Stimulated activated CD4-positive, alpha-beta T cell treated with anti-CD3 and anti-CD28 coated beads, Interleukin-1b, Interleukin-23, amount 100 ng/mL, for 24 hours (primary cell): ENCODE measurements at places on chromosomes 3 and 15.

- no peak for DNase-seq
Observed at GRCh38 chr3:42080453-42080872, 10.7 kb upstream of the TRAK1 start.

- peak; percentile 7 for DNase-seq
Observed at GRCh38 chr3:10419637-10420232, 85.7 kb downstream of the ATP2B2 start.

DNA sequence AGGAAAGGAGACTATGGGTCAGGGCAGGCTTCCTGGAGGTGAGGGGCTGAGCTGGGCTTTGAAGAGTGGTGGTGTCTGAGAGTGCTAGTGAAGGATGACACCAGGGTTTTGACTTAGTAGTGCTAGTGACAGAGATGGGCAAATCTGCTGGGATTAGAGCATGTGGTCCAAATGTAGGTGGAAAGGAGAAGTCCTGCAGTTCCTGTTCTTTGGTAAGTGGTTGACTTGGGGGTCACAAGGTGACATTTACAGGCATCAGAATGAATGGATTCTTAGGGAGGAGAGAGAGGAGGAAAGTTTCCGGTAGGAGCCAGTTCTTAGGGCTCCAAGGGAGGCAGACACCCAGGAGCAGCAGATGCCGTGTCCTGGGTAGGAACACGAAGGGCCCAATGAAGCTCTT, 796 bp upstream of the DOCK3 start:
- no peak for DNase-seq

GRCh38 chr3:4029135-4029534, 229.9 kb downstream of the LRRN1 start:
- DNase-seq: no peak

DNA sequence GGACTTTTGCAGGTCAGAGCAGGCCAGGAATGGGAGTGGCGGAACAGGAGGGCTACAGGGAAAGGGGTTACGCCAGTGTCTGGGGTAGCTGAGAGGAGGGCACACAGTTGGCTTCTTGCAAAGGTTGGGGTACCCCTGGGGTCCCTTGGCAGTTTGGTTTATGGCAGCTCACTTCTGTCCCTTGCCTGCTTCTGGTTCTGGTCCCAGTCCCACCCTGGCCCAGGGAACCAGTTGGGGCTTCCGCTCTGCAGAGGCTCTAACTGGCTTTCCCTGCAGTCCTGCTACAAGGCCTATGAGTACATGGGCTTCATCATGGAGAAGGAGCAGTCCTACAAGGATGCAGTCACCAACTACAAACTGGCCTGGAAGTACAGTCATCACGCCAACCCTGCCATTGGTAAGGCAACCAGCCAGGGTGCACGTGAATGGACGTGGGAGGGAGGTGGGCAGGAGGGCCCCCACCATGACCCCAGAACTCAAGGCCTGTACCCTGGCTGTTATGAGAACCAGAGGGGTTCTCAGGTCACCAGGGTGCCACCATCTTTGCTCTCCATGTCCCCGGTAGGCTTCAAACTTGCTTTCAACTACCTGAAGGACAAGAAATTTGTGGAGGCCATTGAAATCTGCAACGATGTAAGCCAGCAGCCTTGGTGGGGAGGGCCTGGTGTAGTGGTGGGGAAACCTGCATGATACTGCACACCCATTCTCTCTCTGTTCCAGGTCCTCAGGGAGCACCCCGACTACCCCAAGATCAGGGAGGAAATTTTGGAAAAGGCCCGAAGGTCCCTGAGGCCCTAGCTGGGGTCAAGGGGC, 15.2 kb downstream of the CSRNP1 start:
- DNase-seq: no peak

- peak; percentile 37 for DNase-seq
Observed at GRCh38 chr15:38389924-38390542, 63.9 kb upstream of the FAM98B start.

DNA sequence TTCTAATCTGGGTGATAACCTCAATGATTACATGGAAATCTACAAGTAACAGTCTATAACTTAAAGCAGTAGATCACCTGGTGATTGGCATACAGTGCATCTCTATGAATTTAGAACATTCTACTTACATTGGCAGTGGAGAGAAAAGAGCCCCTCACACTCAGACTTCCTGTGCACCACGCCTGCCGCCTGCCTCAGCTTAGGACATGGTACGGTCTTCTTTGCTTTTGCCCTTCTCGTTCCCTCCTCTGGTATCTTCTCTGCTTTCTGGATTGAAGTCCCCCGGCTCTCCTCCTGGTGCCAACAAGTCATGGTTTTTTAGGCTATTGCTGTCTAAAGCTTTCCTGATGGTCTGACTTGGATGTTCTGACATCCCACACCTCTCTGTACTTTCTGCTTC, 7.9 kb upstream of the KCNMB3 start:
- no peak for DNase-seq

DNA sequence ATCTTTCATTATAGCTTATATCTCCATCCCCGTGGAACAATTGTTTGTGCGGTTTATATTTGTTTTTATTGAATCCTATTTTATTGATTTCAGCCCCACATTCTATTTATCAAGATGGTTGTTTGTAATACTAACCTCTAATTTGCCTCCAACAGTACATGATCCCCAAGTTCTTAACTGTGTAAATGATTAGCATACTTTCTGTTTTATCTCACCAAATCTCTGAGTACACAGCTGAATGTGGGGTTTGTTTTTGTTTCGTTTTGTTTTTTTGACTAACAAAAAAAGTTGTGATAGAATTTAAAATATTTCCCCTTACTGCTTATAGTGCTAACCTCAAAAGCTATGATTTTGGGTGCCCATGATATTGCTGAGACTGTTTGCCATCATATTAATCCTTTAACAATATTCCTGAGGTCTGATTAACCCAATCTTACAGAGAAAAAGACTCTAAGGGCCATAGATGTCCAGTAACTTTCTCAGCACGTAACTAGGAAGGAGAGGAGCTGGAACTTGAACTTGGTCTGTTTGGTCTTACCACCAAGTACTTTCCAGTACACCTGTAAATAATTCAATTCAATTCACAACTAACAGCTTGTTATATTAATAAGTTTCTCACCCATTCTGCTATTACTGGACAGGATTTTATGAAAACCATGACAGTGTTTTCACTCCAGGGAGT, 789.8 kb downstream of the TUSC7 start:
- DNase-seq: no peak

GRCh38 chr3:29026286-29026685, 254.6 kb upstream of the RBMS3 start:
- DNase-seq: no peak
